Omental fat pad (tissue), 4 donors: ENCODE measurements at places on chromosomes 1 and 21.

DNA sequence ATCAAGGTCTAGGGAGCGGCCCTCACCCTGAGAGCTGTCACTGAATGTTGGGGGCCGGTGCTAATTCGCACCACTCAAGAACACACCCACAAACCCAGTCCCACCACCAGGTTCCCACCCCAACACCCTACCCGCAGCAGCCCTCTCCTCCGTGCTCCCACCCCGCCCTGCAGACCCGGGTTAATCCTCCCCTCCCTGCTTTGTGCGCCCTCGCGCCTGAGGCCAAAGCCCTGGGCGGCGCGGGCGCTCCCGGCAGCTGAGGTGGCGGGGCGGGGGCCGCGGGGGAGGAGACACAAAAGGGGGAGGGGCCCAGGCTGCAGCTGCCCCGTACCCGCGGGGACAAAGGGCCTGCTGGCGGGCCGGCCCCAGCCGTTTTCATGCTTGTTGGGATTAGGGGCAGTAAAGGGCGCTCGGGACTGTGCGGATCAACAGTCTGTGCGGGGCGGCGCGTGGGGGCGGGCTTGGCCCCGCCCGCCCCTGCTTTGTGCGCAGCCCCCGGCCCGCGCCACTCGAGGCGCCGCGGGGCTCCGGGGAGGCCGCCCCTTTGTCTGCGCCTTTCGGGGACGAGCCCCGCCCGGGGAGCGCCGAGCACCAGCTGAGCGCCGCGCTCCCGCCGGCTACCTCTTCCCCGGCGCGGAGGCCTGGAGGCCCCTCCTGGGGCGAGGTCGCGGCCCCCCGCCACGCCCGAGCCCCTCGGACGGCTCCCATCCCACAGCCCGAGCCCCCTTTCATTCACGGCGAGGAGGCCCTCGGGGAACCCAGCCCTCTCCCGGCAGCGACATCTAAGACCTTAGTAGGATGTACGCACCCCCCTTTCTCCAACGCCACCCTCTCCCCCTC, 10.9 kb downstream of the C1orf216 start:
- no peak for DNase-seq

- no peak for DNase-seq
Measured at GRCh38 chr1:151197863-151198253, 494 bp upstream of the PIP5K1A start.

DNA sequence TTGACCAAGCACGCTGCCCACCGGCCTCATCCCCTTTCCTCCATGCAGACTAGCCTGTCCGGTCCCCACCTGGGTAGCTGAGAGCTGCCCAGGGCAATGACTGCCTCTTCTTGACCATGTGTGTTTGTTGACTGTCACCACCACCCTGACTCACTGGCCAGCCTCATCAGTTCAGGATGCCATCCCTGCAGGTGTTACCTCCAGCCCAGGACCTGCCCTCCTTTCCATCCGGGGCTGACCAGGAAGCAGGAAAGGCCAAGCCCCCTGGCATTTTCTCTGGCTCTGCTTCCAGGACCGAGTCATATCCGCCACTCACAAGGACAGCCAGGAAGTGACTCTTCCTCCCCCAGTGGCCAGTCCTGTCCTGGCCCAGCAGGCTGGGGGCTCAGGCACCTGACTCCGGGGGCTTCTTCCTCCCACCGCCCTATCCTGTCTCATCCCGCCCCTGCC, 17.1 kb downstream of the EPHA2 start:
- DNase-seq: no peak

GRCh38 chr1:94020764-94021579, 100.0 kb downstream of the ABCA4 start:
- DNase-seq: no peak

DNA sequence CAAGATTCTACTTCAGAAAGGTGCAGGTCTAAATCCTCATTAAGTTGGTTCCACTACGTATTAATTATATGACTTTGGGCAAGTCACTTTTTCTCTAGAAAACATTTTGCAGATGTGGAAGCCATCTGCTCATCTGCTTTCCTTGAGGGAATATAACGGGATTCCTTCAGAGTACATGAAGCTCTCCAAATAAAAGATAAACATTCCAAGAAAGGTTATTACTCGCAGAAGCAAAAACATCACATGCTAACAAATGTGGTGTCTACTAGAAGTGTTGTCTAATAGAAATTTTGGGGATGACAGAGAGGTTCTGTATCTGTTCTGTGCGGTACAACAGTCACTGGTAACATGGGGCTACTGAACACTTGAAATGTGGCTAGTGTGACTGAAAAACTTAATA, 60.2 kb downstream of the NIBAN1 start:
- DNase-seq: no peak

- no peak for DNase-seq
Measured at GRCh38 chr1:167158111-167158812, 62.4 kb upstream of the POU2F1 start.

GRCh38 chr21:45979141-45979631, 2.4 kb upstream of the COL6A1 start:
- no peak for DNase-seq

- DNase-seq: no peak
Measured at GRCh38 chr1:41576620-41577019, 92.1 kb upstream of the EDN2 start.

DNA sequence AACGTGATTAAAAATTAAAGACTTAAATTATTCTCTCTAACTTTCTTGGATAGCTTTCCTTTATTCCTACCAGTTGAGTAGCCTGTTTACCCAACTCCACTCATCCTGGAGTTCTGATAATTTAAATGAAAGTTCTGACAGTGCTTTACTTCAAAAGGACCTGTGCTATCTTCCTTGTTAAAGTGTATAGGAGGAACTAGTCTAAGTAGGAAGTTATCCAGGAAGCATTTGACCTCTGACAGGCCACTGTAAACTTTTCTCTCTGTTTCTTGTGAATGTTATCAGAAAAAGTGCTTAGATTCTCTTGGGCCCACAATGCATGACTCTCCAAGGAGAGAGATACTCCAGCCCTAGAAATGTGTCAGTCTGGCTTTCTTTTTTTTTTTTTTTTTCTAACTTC, 9.2 kb downstream of the UAP1 start:
- DNase-seq: no peak

- DNase-seq: no peak
Measured at GRCh38 chr1:228513236-228513900, 26.2 kb downstream of the RNF187 start.

GRCh38 chr1:118023199-118023598, 93.7 kb downstream of the WDR3 start:
- DNase-seq: no peak

- DNase-seq: peak; percentile 58
Measured at GRCh38 chr1:91730801-91731732, 154.9 kb downstream of the TGFBR3 start.

GRCh38 chr1:65343286-65343685, 33.9 kb downstream of the DNAJC6 start:
- DNase-seq: no peak

DNA sequence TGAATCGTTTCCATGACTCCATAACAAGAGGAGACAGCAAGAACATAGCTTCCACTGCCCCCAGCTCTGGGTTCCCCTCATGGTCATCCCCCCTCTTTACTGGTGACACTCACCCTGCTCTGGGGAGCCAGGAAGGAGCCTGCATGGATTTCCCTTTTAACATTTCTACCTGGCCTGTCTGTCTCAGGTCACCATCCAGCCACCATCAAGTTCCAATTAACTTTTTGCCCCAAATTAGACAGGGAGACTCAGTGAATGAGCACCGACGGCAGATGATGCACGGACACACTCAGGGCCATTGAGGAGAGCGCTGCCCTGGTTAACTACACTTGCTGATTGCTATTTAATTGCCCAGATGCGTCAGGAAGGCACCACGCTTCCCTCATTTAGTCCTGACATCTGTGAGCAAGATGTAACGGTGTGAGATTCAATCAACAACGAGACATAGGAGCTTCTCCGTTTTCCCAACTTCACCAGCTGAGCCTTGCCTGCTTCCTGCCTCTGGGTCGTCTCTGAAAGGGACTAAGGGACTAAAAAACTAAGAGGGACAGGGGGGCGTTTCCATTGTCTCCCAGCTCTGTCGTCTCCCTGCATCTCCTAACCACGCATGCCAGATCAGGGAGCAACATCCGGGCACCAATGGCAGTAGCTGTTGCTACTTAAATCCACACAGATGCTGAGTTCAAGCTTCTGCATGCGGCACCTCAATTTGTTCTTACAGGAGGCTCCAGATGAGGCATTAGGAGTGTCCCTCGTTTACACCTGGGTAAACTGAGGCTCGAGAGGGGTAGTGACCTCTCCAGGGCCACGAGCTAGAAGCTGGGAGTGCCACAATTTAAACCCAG, 426.7 kb downstream of the NPHP4 start:
- DNase-seq: no peak

GRCh38 chr1:25356848-25357247, 18.7 kb downstream of the TMEM50A start:
- DNase-seq: no peak

DNA sequence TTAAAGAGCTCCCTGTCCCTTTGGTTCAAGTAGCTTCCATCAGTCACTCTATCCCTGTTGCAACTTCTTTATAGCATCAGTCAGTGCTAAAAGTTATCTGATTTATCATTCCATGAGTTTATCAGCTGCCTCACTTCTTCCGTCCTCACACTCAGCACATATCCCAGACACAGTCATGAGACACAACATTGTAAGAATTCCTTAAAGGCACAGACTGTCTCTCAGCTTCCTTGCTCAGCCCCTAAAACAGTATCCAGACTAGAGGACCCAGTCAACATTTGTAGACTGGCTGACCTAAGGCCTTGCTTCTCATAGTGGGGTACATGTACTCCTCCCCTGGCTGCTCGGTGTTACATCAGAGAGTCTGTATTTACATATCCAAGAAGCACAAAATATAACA, 164.9 kb upstream of the ADGRL2 start:
- no peak for DNase-seq

- no peak for DNase-seq
Measured at GRCh38 chr1:1216770-1217620, 3.0 kb upstream of the TNFRSF4 start.

GRCh38 chr1:94316836-94317789, 79.7 kb upstream of the ARHGAP29 start:
- no peak for DNase-seq

DNA sequence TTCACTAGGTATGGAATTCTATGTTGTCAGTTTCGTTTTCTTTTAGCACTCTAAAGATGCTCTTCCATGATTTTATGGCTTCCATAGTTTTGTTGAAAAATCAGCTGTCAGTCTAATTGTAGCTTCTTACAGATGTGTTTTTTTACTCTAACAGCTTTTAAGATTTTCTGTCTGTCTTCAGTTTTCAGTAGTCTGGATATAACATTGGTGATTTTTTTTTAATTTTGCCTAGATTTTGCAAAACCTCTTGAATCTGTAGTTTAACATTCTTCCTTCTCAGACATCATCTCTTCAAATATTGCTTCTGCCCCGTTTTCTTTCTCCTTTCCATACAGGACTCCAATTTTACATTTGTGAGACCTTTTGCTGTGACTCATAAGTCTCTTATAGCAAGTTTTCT, 17.9 kb upstream of the DYRK1A start:
- no peak for DNase-seq

- DNase-seq: no peak
Measured at GRCh38 chr1:2296614-2297013, 68.5 kb downstream of the SKI start.

GRCh38 chr1:145991735-145992412, 4.5 kb downstream of the TXNIP start:
- no peak for DNase-seq

DNA sequence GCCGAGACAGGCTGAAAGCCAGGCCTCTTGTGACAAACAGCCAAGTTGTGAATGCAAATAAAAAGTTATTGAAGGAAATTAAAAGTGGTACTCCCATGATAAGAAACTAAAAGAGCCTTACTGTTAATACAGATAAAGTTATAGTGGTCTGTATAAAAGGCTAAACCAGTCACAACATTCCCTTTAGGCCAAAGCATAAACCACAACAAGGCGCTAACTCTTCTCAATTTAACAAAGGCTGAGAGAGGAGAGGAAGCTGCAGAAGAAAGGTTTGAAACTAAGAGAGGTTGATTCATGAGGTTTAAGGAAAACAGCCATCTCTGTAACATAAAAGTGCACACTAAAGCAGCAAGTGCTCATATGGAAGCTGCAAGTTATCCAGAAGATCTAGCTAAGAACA, 10.7 kb downstream of the C1orf105 start:
- DNase-seq: no peak

GRCh38 chr1:151137789-151138188, 8.6 kb downstream of the SEMA6C start:
- DNase-seq: no peak

- DNase-seq: no peak
Measured at GRCh38 chr1:29532285-29532684, 296.0 kb downstream of the PTPRU start.

GRCh38 chr1:106717591-106717990, 338.9 kb upstream of the PRMT6 start:
- DNase-seq: no peak

DNA sequence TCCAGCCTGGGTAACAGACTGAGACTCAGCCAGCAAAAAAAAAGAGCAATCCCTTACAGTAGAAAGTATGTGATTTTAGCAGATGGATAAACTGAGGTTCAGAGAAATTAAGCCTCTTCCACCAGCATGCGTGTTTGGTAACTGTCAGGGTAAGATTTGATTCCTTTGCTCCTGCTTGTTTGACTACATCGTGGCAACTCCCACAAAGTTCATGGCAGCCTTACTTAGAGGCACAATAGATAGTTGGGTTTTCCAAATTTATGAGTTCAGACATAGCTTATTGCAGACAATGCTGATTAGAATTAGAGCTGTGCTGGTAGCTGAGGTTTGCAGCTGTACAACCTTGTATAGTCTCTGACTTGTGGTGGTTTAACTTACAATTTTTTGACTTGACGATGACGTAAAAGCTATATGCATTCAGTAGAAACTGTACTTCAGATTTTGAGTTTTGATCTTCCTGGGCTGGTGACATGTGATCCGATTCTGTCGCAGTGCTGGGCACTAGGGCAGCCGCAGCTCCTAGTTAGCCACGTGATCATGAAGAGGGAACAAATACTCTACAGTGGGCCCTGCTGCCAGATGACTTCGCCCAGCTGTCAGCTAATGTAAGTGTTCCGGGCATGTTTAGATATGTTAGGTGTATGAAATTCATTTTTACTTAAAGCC, 167.8 kb downstream of the DHRS3 start:
- no peak for DNase-seq

DNA sequence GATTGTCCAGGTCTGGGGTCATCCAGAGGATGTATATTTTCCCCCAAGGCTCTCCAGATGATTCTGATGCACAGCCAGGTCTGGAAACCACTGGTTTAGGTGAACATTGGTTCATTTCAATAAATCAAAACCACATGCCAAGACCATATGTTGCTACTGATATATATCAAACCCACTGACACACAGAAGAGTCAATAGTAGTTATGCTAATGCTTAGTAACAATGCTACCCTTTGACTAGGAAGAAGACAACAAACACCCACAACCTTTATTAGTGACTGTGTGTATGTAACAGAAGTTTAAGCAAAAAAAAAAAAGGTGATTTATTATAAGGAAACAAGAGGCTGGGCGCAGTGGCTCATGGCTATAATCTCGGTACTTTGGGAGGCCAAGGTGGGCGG, 35.6 kb upstream of the POU2F1 start:
- DNase-seq: no peak
